Left lung (tissue), 14 donors: ENCODE measurements at places on chromosomes 6 and 20. TPM values are rescaled to one million over a fixed set of nuclear protein-coding genes. Genes with fewer than 3 reads are reported as not detected.
A peak's percentile ranks its signal among the peaks of the same experiment; 100 is the strongest.

- H3K4me3 ChIP-seq, result no peak overlapping the region
- H3K4me1 ChIP-seq, result peaks cover 6% of the 10 kb centered on the region
- no peak overlapping the region for H3K27ac ChIP-seq
- DNase-seq, result no peak
Observed at GRCh38 chr6:34232901-34233300, 3.8 kb upstream of the HMGA1 start.

- no peak overlapping the region for H3K4me3 ChIP-seq
- H3K27ac ChIP-seq, result no peak overlapping the region
- DNase-seq, result no peak
- no peaks in the 10 kb centered on the region for H3K36me3 ChIP-seq
- H3K4me1 ChIP-seq, result no peaks in the 10 kb centered on the region
- H3K27me3 ChIP-seq, result no peaks in the 10 kb centered on the region
Observed at GRCh38 chr6:132758689-132759088, 985 bp upstream of the VNN2 start.

- DNase-seq, result no peak
- H3K27me3 ChIP-seq, result no peaks in the 10 kb centered on the region
- H3K4me1 ChIP-seq, result peaks cover 1% of the 10 kb centered on the region
- H3K27ac ChIP-seq, result no peak overlapping the region
- H3K4me3 ChIP-seq, result no peak overlapping the region
Observed at GRCh38 chr6:152566103-152566875, 70.9 kb downstream of the SYNE1 start.

DNA sequence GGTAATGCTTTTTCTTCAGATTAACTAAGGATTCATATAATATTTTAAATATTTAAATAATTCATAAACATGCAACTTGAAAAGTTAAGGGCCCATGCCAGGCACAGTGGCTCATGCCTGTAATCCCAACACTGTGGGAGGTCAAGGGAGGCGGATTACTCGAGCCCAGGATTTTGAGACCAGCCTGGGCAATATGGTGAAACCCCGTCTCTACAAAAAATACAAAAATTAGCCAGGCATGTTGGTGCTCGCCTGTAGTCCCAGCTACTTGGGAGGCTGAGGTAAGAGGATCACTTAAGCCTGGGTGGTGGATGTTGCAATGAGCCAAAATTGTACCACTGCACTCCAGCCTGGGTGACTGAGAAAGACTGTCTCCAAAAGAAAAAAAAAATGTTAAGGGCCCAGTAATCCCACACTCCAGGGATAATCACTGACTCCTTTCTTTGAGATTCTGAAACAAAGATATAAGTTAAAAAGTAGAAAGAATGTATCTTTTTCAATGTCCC is 7.9 kb upstream of the RIN2 start:
- H3K4me1 ChIP-seq, result no peaks in the 10 kb centered on the region
- H3K36me3 ChIP-seq, result no peaks in the 10 kb centered on the region
- H3K4me3 ChIP-seq, result no peak overlapping the region
- no peak overlapping the region for H3K27ac ChIP-seq
- no peaks in the 10 kb centered on the region for H3K27me3 ChIP-seq
- DNase-seq, result no peak

- no peak overlapping the region for H3K4me3 ChIP-seq
- no peaks in the 10 kb centered on the region for H3K27me3 ChIP-seq
- H3K36me3 ChIP-seq, result peaks cover 20% of the 10 kb centered on the region
- H3K4me1 ChIP-seq, result no peaks in the 10 kb centered on the region
Observed at GRCh38 chr6:144745439-144745838, 460.3 kb downstream of the UTRN start.

DNA sequence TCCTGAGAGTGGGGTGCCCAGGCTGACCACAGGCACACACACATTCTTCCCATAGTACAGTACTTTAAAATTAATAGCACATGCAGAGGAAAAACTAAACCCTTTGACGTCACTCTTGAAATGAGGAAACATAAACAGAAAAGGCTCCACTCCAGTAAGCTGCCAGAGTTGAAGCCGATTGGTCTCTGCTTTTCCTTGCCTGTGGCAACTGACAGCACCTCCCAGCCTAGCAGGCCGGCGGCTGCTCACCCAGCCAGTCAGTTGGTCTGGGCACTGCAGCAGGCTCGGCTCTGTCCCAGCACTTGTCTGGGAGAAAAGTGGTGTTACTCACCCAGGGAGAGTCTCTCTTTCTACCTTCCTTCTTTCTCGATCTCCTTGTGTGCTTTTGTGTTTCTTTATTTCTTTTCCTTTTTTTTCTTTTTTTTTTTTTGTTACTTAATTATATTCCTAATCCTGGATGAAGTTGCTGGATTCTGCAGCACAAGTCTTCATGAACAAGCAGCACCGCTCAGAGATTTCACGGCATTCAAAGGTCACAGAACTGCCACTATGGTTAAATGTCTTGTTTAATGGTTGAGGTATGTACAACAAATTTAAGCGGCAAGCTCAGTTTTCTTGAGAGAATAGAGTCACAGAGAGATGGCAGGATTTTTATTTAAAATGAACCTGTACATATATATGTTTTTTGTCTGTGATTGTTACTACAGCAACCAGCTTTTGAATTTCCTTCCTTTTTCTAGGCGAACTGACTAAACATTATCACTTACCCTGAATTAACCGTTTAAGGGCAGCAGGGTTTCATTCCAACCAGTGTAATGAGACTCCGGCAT is at the start of gene PDE7B:
PDE7B (plus strand) TSS at position 260 of the 830 bp plus-strand sequence.
- H3K27ac ChIP-seq, result peak within 1 kb of the TSS; percentile 49
- H3K4me1 ChIP-seq, result peaks cover 4% of the 10 kb centered on the region
- H3K27me3 ChIP-seq, result no peaks in the 10 kb centered on the region
- H3K36me3 ChIP-seq, result no peaks in the 10 kb centered on the region
- DNase-seq, result peak; percentile 89
- no peak within 1 kb of the TSS for H3K4me3 ChIP-seq

- H3K4me3 ChIP-seq, result no peak overlapping the region
- peaks cover 6% of the 10 kb centered on the region for H3K27me3 ChIP-seq
- no peaks in the 10 kb centered on the region for H3K36me3 ChIP-seq
- H3K27ac ChIP-seq, result no peak overlapping the region
- no peak for DNase-seq
Observed at GRCh38 chr6:41334482-41335040, 847 bp upstream of the NCR2 start.

DNA sequence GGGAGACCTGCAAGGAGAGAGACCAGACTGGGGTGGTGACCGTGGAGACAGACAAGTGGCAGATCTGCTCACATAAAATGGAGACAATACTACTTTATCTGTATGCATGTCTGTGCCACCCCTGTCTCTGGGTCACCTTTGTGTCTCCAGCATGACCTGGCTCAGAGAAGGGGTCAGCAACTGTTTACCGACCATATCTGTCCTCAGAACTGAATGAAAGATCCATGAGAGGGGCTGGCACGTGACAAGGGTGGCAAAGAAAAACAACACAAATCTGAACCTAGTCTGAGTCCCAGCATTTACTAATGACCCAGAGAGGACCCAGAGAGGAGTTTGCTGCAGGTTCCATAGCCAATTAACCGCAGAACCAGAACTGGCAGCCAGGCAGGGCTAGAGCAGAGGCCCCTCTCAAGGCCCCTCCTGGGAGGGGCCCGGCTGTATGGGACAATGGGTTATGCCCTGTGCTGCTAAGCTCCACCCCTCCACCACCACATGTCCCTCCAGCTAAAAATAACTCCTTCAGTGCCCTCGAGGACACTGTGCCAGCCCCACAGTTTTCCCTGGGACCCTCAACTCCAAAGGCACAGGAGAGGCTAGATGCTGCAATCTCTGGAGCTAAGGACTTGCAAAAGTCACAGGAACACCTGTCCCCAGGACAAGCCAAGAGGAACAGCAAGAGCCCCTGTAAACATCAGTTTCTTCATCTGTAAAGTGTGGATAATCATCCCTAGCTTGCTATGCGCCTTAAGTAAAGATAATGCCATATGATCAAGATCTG is 2.2 kb downstream of the AHCY start:
- H3K27me3 ChIP-seq, result no peaks in the 10 kb centered on the region
- no peak overlapping the region for H3K4me3 ChIP-seq
- peaks cover 39% of the 10 kb centered on the region for H3K4me1 ChIP-seq
- no peak for DNase-seq

- H3K27me3 ChIP-seq, result no peaks in the 10 kb centered on the region
- H3K27ac ChIP-seq, result peak overlapping the region; percentile 41
- no peak overlapping the region for H3K4me3 ChIP-seq
- H3K4me1 ChIP-seq, result peaks cover 21% of the 10 kb centered on the region
Observed at GRCh38 chr6:73644030-73644429, 9.8 kb downstream of the SLC17A5 start.

DNA sequence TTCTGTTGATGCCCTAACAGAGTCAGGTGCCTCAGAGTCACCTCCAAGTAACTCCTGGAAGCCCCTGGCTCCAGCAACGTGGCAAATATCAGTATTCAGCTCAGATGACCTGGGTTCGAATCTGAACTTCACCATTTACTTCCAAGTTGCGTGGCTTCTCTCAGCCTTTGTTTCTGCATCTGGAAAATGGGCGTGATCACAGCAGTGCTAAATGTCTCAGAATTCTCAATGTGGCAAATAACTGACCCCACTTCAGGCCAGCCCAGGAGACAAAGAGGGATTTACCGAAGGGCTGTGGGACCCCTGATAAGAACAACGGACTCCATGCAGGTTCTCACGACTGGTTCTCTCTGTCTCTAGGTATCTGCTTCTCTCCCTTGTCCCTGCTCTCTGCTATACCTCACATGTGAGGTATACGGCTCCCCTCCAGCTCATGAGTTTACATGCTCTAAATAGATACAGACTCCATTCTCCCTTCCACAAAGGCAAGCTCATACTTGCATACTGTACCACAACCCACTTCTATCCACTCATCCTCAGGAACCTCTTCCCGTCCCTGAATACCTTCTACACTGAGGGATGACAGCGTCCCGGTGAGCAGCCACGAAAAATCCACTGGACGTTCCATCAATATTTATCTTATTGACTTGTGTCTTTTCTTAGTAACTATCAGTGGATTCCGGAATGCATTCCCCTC is 84.1 kb downstream of the SNX5 start:
- no peak overlapping the region for H3K4me3 ChIP-seq
- no peaks in the 10 kb centered on the region for H3K27me3 ChIP-seq
- peaks cover 9% of the 10 kb centered on the region for H3K4me1 ChIP-seq
- no peaks in the 10 kb centered on the region for H3K36me3 ChIP-seq
- H3K27ac ChIP-seq, result no peak overlapping the region

DNA sequence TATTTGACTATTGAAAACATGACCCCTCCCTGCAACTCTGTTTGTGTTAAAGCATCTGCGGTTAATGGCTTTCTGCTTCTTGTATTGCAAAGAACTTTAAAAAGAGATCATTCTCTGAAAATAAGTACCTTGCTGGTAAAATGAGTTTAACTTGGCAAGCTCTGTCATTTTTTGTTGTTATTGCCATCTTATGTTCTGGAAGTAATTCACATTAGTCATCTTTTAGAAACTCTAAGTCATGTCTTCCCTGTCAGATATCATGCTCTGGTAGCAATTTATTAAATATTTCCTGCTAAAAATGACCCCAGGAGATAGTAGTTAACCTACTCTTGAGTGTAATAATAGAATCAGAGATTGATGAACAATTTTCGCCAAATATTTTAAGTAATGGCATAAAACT is 890.6 kb downstream of the KIF16B start:
- no peak overlapping the region for H3K27ac ChIP-seq
- DNase-seq, result no peak
- no peak overlapping the region for H3K4me3 ChIP-seq
- H3K27me3 ChIP-seq, result no peaks in the 10 kb centered on the region
- no peaks in the 10 kb centered on the region for H3K4me1 ChIP-seq

DNA sequence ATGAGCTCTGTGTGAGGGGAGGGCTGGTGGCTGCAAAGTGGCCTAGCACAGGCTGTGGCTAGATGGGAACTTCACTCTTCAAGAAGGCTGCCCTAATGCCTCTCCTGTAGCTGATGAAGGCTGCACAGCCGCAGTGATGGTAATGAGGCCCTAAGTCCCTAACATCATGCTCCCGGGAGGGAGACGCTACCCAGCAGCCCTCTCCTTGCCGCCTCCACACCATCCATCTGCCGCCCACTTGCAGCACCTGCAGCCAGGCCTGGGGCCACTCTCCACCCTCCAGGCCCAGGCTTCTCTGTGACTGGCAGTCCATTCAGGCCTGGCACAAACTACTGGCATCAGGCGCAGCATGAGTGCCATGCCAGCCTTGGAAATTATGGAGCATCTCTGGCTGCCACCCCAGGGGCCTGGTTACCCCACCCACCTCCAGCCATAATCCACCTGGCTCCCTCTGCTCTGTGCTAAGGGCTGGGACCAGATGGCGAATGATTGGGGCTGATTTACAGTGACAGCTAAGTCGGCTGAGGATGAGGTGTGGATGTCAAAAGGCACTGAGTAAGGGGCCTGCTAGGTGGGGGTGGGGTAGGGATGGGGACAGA is 284.2 kb downstream of the LRFN2 start:
- no peak for DNase-seq
- H3K27me3 ChIP-seq, result no peaks in the 10 kb centered on the region
- H3K4me3 ChIP-seq, result no peak overlapping the region
- no peaks in the 10 kb centered on the region for H3K4me1 ChIP-seq
- no peak overlapping the region for H3K27ac ChIP-seq
- H3K36me3 ChIP-seq, result no peaks in the 10 kb centered on the region

GRCh38 chr6:53962646-53963045 is 148.6 kb upstream of the MLIP start:
- no peak overlapping the region for H3K27ac ChIP-seq
- H3K27me3 ChIP-seq, result no peaks in the 10 kb centered on the region
- H3K4me3 ChIP-seq, result no peak overlapping the region
- no peaks in the 10 kb centered on the region for H3K4me1 ChIP-seq
- no peaks in the 10 kb centered on the region for H3K36me3 ChIP-seq

DNA sequence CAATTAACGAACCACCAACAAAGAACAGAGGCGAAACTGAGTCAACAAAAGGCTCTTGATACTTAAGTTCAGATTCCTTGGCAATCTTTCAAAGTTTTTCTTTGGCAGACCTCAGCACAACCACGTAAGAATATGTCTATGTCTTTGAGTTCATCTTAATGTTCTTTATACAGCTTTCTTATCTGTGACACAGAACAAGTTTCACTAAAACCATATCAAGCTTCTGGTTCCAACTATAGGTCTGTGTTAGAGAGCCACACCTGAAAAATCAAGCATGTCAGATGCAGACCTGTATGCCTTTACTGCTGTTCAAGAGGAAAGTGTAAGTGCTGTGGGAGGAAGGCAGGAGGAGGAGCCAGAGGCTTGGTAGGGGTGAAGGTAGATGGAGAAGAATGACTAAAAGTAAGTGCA is 271.3 kb downstream of the KHDC1L start:
- H3K36me3 ChIP-seq, result no peaks in the 10 kb centered on the region
- no peaks in the 10 kb centered on the region for H3K27me3 ChIP-seq
- no peak for DNase-seq
- peak overlapping the region; percentile 5 for H3K27ac ChIP-seq

The PNPLA1 gene
- total RNA-seq, result 2.0 TPM
